ENCODE measurements at places on chromosomes 4 and X. TPM values are rescaled to one million over a fixed set of nuclear protein-coding genes. Genes with fewer than 3 reads are reported as not detected.

- no peak for DNase-seq
- H3K4me3 ChIP-seq = peak overlapping the region; percentile 59
- H3K4me1 ChIP-seq = peaks cover 38% of the 10 kb centered on the region
- H3K36me3 ChIP-seq = peaks cover 41% of the 10 kb centered on the region
Measured at GRCh38 chr4:102552781-102553180, 51.6 kb downstream of the NFKB1 start.

DNA sequence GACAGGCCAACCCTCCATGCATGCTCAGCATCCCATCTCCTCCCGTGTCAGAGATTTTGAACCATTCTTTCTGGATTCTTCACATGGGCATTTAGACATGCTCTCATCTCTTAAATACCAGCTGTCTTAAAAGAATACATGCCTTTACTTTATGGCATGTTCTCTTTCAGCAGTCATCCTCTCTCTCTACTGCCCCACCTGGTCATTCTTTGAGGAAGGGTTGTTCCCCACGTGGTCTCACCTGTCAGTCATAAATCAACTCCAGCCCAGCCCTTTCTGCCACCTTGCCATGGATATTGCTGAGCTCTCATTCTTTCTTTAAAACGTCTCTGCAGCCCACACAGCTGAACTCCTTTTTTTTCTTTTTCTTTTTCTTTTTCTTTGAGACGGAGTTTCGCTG lies 111.3 kb downstream of the ARHGAP10 start:
- no peak for DNase-seq
- H3K4me1 ChIP-seq = peaks cover 11% of the 10 kb centered on the region
- no peak overlapping the region for H3K27ac ChIP-seq
- H3K4me3 ChIP-seq = no peak overlapping the region

DNA sequence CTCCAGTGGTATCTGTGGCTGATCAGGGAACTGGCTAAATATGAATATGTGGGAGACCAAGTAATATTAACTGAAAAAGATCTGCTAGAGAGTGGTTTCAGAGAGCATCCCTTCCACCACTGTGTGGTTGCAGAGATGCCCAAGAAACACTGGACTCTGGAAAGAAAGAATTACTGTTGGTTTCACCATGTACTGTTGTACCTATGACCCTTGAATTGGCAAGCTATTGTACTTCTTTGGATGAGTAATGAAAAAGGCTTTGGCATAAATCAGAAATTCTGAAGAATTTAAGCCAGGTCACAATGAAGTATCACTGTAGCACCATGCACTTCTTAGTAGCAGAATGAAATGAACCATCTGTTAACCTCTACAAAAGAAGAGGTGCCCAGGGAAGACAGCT lies 134.4 kb upstream of the INTU start:
- no peak for DNase-seq
- no peaks in the 10 kb centered on the region for H3K36me3 ChIP-seq
- H3K4me3 ChIP-seq = no peak overlapping the region
- H3K27me3 ChIP-seq = no peaks in the 10 kb centered on the region

GRCh38 chr4:98967786-98968329 lies 27.7 kb upstream of the METAP1 start:
- no peak for DNase-seq
- H3K4me1 ChIP-seq = peaks cover 2% of the 10 kb centered on the region
- no peaks in the 10 kb centered on the region for H3K36me3 ChIP-seq
- no peak overlapping the region for H3K4me3 ChIP-seq

- H3K27me3 ChIP-seq = no peaks in the 10 kb centered on the region
- peak overlapping the region; percentile 96 for H3K27ac ChIP-seq
- DNase-seq = peak; percentile 87
- H3K4me3 ChIP-seq = peak overlapping the region; percentile 78
- H3K36me3 ChIP-seq = peaks cover 35% of the 10 kb centered on the region
Measured at GRCh38 chr4:98446499-98447375, 185.6 kb downstream of the RAP1GDS1 start.

DNA sequence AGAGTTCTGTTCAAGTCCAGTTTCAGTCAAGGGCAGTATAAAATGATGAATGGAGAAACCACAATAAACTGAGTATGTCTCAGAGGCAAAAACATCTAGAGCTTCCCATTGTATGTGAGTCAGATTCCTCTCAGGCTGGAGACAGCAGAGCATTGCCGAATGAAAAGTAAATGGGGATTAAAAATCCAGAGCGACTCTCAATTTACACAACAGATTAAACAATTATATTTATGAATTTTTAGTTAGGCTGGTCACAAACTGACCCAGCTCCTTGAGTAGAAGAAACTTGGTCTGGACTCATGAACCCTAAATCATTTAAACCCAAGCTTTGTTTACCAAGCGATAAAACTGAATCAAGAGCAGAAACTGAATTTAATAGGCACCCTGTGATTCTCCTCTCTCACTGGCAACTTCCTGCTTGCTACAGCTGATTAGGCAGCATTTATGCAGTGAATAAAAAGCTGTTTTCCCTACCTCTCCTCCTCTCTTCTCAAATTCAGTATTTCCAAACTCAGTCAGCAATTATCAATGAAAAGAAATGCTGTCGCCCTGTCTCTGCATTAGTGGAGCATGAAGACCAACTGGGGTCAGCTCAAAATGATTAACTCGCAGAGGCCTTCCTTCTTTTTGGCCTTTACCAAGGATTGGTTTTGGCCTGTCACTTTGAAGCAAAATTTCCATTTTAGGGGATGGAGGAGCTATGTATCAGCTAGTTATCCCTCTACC lies 568.0 kb downstream of the PDHA2 start:
- no peaks in the 10 kb centered on the region for H3K4me1 ChIP-seq
- DNase-seq = no peak
- no peaks in the 10 kb centered on the region for H3K36me3 ChIP-seq
- no peak overlapping the region for H3K4me3 ChIP-seq

DNA sequence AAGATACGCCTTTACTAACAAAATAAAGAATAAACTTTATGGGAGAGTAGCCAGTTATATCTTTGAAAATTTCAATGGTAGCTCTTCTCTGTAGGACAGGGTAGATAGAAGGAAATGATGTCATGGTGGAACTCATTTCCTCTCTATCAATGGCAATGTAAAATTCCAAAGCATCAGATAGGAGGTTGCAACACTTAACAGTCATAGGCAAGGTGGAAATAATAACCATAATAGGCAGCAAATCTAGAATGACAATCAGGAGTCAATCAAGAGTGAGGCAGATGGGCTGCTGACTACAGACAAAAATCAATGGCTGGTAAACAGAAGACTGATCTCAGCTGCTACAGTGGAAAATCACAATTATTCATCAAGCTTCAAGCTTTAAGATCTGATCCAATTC lies 53.9 kb upstream of the TET2 start:
- DNase-seq = no peak
- no peak overlapping the region for H3K4me3 ChIP-seq
- no peaks in the 10 kb centered on the region for H3K36me3 ChIP-seq
- no peaks in the 10 kb centered on the region for H3K4me1 ChIP-seq
- H3K27me3 ChIP-seq = peaks cover 2% of the 10 kb centered on the region

The PLXNB3 gene
- 0.49 TPM for total RNA-seq

The C4orf50 gene
- total RNA-seq = 0.16 TPM

The ZNF630 gene
- total RNA-seq = 0.33 TPM

The PGAM4 gene
- 0.79 TPM for total RNA-seq
